ENCODE measurements at places on chromosomes 6 and 20. TPM values are rescaled to one million over a fixed set of nuclear protein-coding genes. Genes with fewer than 3 reads are reported as not detected.
A peak's percentile ranks its signal among the peaks of the same experiment; 100 is the strongest.

DNA sequence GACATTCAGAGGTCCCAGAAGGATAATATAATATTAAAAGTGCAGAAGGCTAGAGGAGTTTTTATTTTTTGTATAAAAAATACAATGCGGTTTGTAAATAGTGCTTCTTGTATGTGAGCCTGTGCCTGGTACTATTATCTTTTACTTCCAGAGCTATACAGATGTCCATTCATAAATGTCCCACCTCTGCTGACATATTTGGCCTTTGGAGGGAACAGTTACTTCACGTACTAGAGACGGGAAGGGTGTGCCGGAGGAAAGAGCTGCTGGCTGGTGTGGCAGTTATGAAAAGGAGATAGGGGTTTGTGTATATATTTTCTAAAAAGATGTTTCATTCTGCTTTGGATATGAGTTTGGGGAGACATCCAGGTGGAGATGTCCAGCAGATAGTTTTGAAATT, 8.8 kb downstream of the CD109 start:
- no peak for DNase-seq

- DNase-seq, result no peak
Measured at GRCh38 chr6:164404812-164405488, 904.5 kb downstream of the C6orf118 start.

GRCh38 chr20:43066125-43066524, 123.6 kb downstream of the PTPRT start:
- DNase-seq, result no peak

DNA sequence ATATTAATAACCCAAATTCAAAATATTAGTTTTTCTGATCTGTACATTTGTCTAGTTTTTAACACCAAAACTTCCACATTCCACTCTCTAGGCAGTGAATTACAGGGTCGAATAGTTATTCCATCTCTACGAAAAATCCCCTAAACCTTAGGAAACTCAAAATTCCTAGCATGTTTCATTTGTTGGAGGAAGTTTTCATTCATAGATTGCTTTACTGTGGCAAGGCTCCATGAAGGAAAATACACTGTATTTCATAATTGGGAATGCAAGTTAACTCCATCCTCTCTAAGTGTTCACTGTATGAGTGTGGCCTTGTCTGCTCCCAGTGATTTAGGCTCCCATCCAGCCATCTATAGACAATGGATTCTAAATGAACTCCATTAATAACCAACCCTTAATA, 296.1 kb downstream of the TENT5A start:
- DNase-seq, result no peak

DNA sequence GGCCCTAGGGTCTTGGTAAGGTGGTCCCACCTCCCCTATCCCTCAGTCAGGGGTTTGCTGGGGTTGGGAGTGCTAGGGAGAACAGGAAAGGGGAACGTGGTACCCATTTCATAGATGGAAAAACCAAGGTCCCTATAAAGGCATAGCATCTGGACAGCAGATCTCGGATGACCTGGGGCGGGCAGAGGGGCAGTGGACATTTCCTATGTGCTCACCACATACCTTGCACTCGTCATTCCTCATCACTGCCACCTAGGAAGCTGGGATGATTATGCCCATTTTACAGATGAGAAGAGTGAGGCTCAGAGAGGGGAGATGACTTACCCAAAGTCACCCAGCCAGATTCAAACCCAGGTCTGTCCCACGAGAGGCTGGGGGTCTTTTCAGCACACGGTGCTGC, 12.1 kb downstream of the MYLK2 start:
- no peak for DNase-seq

GRCh38 chr20:14142964-14143627, 147.8 kb downstream of the MACROD2 start:
- DNase-seq, result no peak

DNA sequence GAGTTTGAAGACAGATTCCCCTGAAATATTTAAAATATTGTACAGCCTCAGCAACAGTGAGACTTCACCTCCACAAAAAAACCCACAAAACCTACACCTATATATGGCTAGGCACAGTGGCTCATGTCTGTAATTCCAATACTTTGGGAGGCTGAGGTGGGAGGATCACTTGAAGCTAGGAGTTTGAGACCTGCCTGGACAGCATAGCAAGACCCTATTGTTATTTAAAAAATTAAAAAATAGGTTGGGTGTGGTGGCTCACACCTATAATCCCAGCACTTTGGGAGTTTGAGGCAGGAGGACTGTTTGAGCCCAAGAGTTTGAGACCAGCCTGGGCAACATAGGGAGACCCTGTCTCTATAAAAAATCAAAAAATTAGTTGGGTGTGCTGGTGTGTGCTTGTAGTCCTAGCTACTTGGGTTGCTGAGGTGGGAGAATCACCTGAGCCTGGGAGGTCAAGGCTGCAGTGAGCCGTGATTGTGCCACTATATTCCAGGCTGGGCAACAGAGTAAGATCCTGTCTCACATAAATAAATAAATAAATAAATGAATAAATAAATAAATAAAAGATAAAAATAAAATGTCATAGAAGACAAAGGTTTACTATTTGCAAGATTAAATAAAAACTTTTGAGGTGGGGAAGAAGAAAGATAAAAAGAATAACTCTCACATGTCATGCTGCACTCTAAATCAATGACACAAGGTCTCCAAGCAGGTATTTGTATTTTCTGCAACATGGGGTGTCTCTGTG, 51.1 kb downstream of the RARS2 start:
- DNase-seq, result no peak

GRCh38 chr6:12007887-12008286, 4.2 kb upstream of the HIVEP1 start:
- no peak for DNase-seq

DNA sequence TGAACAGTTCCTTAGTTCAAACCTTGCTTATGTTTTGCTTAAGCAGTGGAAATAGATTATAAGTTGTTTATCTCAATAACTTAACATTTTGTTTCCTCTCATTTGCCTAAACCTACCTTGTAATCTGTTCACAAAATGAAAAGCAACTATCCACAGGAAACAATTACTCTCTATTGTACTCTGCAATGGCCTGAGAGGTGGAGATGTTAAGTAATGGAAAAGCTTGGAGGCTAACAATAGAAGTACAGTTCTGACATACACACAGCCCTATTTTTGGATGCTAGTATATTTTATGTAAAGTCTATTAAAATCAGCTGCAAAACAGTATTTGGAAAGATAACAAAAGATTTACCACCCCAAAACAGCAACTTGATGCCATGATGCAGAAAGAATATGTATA, 82.1 kb downstream of the TINAG start:
- DNase-seq, result no peak

DNA sequence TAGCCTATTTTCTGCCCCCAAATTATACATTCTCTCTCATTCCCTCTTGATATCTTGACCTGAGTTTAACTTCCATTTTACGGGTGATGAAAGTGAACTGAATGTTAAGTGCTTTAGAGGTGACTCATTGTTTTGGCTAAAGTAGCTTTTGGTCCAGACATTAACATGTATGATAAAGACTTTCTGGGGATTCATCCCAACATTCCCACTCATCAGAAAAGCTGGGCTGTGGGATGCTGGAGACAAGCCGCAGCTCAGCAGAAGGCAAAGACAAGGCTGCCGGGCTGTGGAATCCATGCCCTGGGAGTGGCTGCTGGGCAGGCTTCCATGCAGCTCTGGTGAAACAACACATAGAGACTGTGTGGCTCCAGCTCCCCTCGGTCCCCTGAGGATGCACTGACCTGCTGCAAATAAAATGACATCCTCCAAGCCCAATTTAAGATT, 89.9 kb upstream of the SYNDIG1 start:
- no peak for DNase-seq

DNA sequence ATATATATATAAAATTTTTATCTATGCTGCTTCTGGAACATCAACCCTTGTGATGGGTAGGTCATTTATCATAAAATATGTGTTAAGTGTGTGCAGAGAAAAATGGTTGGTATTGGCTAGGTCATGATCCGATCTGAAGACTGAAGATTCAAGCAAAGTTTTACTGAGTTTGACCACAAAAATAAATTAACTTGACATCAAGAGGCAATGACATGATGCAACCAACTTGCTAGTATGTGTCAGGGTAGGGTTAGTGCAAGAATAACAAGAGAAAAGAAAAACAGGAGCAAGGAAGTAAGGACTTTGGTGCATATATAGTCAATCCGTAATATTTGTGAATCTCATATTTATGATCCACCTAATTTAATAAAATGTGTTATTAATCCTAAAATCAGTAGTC, 1202.0 kb upstream of the ADGRB3 start:
- DNase-seq, result no peak

GRCh38 chr6:53322188-53323029, 26.3 kb downstream of the ELOVL5 start:
- no peak for DNase-seq

DNA sequence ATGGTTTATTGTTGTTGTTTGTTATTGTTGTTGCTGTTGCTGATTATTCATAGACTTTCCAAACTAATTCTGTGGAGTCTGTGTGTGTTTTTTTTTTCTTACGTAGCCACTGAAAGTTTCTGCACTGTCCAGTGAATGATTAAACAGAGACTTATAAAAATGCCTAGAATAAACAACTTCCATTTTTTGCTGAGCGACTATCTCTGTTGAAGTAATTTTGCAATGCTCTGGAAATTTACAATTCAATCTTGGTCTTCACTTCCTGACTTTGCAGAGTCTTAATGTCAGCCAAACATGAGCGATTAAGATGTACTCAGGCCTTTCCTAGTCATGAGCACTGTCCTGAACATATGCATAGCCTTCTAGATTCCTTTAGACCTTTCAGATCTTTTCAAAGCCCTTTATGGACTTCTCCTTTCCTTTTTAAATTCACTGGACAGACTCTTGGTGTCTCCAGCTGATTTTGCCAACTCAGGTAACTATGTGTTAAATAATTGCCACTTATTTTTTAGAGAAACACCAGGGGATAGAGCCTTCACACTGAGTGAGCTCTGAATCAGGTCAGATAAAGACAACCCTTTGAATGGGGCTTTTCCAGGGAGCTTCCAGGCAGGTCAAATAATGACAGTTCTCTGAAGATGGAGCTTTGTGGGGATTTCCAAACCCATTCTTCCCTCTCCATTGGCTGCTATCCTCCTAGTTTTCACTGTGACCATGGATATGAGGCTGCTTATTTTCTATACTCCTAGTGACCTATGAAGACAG, 622.8 kb upstream of the EPHA7 start:
- no peak for DNase-seq

GRCh38 chr6:83252719-83253118, 59.6 kb downstream of the RWDD2A start:
- DNase-seq, result no peak

- DNase-seq, result peak; percentile 38
Measured at GRCh38 chr6:146770275-146770964, 171.6 kb downstream of the ADGB start.

GRCh38 chr6:85385636-85386315, 64.1 kb upstream of the NT5E start:
- no peak for DNase-seq

GRCh38 chr6:156779206-156780094, 2.3 kb downstream of the ARID1B start:
- peak; percentile 59 for DNase-seq

C6orf141 gene
- total RNA-seq, result 0.26 TPM

SEMG1 gene
- not detected for total RNA-seq

DPPA5 gene
- not detected for total RNA-seq

RNF39 gene
- total RNA-seq, result not detected

PAK5 gene
- not detected for total RNA-seq

TINAG gene
- not detected for total RNA-seq

TP53INP2 gene
- total RNA-seq, result 2.0 TPM

SLC13A3 gene
- total RNA-seq, result not detected

PNPLA1 gene
- total RNA-seq, result not detected

All from activated CD8-positive, alpha-beta T cell treated with anti-CD3 and anti-CD28 coated beads, Interleukin-2, amount 10 ng/mL, durations not matched to agents 7 days and 5 days (primary cell).